GM06990 (cell line): ENCODE measurements at places on chromosomes 1 and 21.

DNA sequence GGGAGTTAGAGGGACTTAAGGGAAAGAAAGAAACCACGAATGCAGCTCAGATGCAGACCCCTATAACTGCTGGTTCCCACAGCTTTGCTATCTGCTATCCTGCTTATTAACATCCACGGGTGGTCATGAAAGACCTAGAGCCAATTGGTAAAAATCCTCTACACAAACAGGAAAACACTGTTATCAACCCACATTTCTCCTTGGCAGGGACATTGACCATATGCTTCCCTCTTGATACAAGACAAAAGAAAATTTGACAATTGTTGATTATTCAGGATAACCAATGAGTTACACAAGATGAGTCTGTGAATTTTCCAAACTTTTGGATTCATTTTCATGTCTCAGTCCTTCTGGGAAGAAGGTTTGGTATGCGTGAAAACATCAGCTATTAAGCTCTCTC lies 90.4 kb downstream of the TIAM1 start:
- DNase-seq: no peak

- no peak for DNase-seq
Measured at GRCh38 chr1:203914292-203914691, 52.9 kb downstream of the SNRPE start.

DNA sequence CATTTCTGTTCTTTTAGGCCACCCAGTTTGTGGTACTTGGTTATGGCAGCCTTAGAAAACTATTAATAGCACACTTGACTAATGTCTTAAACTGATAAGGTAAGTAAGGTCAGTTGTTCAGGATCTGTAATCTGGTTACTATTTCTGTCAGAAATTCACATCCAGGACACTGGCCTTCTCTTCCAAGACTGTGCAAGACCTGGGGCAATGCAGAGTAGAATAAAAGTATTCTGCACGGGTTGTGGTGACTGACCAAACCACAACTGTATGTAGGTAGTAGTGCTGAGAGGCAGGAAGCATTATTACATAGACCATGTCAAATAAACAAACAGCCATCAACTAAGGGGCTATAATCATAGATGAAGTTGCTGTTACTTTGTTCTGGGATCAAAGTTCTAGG lies 46.7 kb downstream of the WARS2 start:
- no peak for DNase-seq

- DNase-seq: no peak
Measured at GRCh38 chr1:68010090-68010489, 40.3 kb downstream of the DIRAS3 start.

DNA sequence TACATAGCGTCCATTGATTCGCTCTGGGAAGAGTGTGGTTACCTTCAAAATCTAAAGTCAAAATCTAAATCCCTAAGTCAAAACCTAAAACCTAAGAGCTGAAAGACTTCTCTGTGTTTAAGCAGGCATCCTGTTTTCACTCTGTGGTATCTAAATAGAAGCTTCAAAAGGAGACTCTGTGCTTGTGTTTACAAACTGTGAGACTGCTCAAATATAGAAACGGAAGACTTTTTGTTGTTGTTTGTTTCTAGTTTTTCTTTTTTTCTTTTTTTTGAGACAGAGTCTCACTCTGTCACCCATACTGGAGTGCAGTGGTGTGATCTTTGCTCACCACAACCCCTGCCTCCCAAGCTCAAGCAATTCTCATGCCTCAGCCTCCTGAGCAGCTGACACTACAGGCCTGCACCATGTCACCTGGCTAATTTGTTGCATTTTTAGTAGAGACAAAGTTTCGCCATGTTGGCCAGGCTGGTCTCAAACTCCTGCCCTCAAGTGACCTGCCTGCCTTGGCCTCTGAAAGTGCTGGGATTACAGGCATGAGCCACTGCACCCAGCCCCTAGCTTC lies 425.9 kb downstream of the SMYD3 start:
- no peak for DNase-seq

- DNase-seq: no peak
Measured at GRCh38 chr1:44553771-44554170, 120.5 kb downstream of the TMEM53 start.

DNA sequence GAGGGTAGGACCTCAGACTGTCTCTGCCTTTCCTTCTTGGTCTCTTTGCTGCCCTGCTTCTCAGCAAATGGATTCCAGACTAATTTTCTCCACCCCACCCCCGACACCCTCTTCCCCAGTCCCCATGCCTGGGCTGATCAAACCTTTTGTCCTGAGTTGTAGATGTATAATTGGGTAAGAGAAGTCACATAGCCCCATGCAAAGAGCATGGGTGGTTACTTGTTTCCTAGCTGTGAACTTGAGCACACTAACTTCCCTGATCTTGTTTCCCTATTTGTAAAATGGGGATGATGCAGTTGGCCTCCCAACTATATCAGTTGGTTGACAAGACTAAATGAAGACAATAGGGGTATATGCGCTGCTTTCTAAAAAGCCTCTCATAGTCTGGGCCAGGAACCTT lies 9.2 kb downstream of the PADI6 start:
- no peak for DNase-seq

DNA sequence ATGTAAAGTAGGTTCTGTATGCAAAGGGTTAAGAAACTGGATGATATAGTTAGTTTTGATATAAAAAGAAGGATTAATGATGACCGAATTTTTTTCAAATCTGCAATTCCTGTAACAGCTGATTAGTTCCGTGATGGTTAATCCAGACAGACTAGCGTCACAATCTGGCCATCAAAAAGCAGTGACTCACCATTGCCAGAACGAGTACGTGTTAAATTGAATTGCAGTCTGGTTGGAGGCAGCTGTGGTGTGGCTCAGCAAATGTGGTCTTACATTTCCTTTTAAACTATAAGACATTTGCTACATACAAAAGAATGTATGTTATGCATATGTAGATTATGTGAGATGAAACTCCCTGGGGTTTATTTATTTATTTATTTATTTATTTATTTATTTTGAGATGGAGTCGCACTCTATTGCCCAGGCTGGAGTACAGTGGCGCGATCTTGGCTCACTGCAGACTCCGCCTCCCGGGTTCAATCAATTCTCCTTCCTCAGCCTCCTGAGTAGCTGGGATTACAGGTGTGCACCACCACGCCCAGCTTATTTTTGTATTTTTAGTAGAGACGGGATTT lies 139.8 kb downstream of the RYR2 start:
- no peak for DNase-seq

DNA sequence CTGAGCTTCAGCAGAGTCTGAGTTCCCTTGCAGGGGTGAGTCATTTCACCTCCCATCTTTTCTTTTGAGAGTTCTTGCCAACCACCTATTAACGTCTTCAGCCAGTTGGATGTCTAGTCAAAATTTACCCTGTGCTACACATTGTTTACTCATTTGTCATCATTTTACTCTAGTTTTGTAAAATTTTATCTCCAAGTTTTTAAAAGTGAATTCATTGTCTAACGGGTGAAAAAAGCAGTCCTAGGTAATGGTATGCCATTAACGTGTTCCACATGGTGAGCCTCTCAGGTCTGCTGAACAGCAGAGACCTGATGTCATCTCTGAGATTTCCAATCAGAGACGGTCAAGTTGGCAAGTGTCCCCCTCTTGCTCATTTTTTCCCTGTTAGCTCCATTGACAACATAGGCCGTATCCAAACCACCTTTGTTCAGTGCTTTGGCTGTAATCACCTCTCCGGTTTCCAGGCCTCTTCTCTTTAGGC lies 85.4 kb downstream of the TBX15 start:
- DNase-seq: no peak

DNA sequence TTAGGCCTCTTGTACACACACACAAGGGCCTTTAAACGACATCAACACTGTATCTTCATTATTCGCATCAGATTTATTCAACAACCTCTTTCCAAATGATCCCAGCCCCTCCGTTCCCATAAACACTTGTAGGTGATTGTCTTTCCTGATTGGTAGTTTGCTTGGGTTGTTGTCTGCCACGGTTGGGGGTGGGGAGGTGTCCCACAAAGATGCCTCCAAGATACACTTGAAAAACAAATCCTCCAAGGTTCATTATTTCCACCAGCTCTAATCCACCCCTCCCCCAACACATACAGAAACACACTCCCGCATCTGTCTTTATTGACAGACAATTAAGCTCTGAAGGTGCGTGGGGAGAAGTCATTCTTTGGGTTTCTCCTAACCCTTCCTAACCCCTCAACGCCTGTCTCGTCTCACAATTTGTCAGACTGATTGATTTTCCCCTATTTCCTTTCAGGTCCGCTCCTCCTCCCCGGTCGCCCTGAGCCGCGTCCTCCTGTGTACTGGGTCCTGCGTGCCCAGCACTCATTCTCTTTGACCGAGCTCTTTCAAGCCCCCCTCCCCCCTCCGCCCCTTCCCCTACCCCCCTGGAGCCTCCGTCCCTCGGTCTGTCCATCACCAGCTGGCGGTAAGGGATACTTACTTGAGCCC lies 1.4 kb downstream of the WDR26 start:
- no peak for DNase-seq

- DNase-seq: no peak
Measured at GRCh38 chr1:67749263-67749843, 64.4 kb downstream of the GADD45A start.

GRCh38 chr21:39885119-39885848 lies 18.0 kb downstream of the PCP4 start:
- no peak for DNase-seq

GRCh38 chr1:218254296-218254946 lies 30.7 kb upstream of the RRP15 start:
- no peak for DNase-seq

DNA sequence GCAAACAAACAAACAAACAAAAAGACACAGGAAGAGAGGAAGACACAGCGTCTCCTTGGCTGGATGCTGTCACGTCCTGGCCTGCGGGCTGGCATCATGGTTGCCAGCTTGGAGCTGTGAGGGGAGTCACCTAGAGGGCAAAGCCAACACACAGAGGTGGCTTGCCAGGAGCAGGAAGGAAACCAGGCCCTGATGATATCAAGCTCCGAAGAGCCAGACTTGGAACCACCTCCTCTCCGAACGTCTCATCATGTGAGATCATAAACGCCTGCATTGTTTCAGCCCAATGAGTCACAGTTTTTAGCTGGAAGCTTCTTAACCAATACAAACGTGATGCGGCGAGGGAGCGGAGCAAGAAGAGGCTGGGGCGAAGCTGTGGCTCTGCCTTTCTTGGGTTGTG lies 8.7 kb downstream of the PLA2G2D start:
- no peak for DNase-seq

DNA sequence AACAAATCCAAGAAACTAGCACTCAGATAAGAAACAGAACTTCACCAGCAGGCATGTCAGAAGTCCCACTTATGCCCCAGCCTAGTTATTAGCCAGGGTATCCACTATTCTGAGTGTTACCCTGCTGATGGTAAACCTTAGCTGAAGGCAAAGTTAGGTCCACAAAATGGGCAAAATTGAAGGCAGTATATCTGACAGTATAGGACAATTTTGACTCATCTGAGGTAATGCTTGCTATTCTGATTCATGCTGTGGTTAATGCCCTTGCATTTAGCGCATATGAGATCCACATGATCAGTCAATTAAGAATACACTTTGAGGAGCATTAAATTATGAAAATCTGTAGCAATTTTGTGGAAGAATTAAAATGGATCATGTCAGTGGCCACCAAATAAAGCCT lies 15.1 kb downstream of the IFI44 start:
- DNase-seq: no peak

DNA sequence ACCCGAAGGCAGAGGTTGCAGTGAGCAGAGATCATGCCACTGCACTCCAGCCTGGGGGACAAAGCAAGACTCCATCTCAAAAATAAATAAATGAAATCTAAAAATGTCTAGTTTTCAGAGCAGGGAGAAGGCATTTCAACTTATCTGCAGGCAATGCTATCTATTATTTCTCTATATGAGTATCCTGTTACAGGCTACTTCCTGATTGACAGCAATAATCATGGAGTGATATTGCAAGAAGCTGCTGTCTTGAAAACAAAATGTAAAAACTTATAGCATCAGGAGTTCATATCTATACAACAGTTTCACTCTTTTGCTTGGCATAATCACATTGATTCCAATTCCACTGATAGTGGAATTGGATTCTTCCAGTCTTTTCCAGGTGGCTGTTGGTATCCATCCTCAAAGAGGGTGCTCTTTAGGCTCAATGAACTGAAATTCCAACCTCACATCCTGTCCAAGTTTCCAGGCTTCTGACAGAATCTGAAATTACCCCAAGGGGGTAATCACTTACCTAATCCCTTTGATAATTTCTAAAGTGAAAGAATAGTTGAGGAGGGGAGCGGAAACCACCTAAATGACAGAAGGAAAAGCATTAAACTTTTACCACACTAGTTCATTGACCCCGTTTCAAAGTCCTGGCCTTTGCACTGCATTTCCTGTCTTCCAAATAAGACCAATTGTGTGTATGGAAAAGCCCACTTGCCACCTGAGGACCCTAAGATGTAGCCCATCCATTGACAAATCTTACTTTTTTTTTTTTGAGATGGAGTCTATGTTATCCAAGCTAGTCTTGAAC lies 107.6 kb downstream of the GLUL start:
- DNase-seq: no peak

- DNase-seq: peak; percentile 79
Measured at GRCh38 chr1:156126043-156126629, 11.6 kb downstream of the LMNA start.

DNA sequence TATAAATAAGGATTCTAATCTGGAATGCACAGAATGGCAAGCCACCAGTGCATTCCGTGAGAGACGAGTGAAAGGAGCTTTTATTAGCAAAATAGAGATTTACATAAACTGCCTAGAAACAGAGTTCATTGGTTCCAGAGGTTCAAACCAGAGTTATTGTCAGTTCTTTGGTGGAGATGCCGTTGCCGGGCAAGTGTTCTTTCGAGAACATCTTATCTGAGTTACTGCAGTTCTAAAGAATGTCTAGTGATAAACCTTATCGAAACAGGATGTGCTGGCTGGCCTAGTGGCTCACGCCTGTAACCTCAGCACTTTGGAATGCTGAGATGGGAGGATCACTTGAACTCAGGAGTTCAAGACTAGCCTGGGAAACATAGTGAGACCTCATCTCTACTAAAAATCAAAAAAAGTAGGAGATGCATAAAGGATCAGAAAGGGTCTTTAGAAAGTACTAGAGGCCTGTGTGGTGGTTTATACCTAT lies 19.9 kb upstream of the EVI5 start:
- DNase-seq: no peak

- no peak for DNase-seq
Measured at GRCh38 chr1:47559944-47560695, 122.3 kb downstream of the FOXD2 start.

GRCh38 chr21:37159949-37160348 lies 86.9 kb downstream of the TTC3 start:
- no peak for DNase-seq

DNA sequence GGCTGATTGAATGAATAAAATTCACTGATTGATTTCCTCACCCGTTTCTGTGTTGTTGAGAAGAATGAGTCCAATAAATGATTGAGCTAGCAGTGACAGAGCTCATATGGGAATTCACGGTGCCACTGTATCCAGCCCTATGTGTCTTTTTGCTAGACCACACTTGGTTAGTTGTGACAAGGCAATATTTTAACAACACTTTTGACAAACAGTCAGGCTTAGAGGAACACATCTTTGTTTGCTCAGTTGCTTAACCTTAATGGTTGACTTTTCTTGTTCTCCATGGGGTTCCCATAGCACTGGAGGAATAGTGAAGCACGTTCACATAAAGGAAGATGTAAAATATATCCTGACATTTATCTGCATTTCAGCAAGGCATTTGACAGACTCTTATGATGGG lies 273.9 kb upstream of the DEPDC1 start:
- no peak for DNase-seq

GRCh38 chr1:109191377-109191776 lies 22.3 kb upstream of the SARS1 start:
- no peak for DNase-seq

GRCh38 chr1:159823406-159823805 lies 3.3 kb upstream of the SLAMF8 start:
- no peak for DNase-seq

GRCh38 chr1:159924791-159925718 lies at the start of gene TAGLN2:
Gene TAGLN2 (minus strand): TSS chr1:159925507. CDS start chr1:159920509, 4,998 bp downstream.
- DNase-seq: peak; percentile 92
